Large intestine (tissue), 12 donors: ENCODE measurements at places on chromosomes 12 and 14.

DNA sequence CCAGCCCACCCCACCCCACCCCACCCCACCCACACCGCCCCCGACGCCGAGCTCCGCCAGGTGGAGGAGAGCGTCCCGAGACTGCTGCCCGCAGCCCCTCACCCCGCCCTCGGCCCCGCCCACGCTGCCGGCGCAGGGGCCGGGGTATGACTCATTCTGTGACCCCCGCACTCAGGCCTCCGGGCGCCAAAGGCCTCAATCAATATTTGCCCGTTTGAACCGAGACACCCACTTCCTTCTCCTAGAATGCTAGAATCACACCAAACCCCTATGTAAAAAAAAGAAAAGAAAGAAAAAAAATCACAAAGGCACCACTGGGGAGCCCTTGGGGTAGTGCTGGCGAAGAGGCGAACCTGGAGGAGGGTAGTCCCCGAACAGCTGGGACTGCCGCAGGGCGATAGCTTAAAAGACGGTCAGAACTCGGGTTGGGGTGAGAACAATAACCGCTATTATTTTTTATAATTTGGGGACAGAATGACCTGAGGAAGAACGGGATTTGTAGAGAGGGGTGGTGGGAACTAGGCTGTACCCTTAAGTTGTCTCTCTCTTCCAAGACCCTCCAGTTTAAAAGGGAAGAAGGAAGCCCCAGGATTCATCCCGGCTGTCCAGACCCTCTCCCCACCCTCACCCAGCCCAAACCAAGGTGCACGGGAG lies 894 bp downstream of the KRT8 start:
- no peaks in the 10 kb centered on the region for H3K27me3 ChIP-seq
- peaks cover 65% of the 10 kb centered on the region for H3K4me1 ChIP-seq
- peaks cover 34% of the 10 kb centered on the region for H3K36me3 ChIP-seq
- peak; percentile 89 for DNase-seq
- peak overlapping the region; percentile 89 for H3K4me3 ChIP-seq
- H3K27ac ChIP-seq: peak overlapping the region; percentile 99

DNA sequence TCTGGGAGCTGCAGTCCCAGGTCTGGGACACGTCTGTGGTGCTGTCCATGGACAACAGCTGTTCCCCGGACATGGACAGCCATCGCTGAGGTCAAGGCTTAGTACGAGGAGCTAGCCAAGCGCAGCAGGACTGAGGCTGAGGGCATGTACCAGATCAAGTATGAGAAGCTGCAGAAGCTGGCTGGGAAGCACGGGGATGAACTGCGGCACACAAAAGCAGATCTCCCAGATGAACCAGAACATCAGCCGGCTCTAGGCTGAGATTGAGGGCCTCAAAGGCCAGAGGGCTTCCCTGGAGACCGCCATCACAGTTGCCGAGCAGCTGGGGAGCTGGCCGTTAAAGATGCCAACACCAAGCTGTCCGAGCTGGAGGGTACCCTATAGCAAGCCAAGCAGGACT lies 375.3 kb downstream of the SEC23A start:
- H3K36me3 ChIP-seq: no peaks in the 10 kb centered on the region
- DNase-seq: no peak
- H3K4me1 ChIP-seq: no peaks in the 10 kb centered on the region
- H3K27ac ChIP-seq: no peak overlapping the region
- H3K4me3 ChIP-seq: no peak overlapping the region

DNA sequence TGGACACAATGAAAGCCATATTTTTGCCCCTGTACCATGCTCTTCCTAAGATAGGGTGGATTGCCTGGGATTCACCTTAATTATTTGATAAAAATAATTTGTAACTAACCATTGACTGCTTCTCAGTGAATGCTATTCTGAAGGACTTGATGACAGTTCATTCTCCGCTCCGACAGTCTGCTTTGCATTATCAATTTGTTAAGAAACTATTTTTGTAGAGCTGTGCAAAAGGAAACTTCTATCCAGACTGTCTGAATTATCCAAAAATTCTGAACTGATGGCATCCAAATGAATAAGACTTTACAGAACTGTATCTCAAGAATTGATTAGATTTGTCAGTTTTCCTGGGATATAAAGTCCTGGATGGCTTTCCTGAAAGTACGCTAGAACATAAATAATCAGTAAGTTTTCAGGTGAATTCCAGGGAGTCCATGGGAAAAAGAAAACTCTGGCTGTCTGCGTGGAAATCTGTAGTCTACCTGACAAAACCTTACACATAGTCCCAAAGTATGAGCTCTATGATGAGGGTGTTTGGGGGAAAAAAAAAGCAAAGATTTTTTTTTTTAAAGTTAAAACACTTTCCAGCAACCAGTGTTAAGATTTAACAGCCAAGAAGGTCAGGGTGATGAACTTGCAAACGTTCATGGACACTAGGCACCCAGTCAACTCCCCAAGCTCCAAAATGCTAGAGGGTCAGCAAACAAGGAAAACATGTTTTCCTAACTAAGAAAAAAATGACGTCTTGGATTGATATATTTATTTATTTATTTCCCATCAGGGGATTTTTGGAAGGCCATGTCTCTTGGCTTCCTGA lies 291.1 kb upstream of the TBX3 start:
- no peaks in the 10 kb centered on the region for H3K36me3 ChIP-seq
- H3K27ac ChIP-seq: no peak overlapping the region

DNA sequence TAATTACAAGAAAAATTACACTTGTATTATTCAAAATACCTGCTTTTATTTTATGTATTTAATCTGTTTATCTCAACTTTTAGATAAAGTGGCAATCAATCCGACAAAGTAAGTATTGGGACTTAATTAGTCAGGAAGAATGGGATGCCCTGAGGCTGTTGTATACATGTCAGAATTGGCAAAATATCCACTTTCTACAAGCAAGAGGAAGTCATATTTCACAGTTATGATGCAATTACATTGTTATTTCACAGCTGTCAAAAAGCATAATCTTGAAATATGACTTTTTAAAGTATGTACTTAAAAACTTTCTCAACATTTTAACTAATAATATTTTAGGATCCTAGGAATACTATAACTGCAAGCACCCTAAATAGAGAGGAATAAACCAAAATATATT lies 357.1 kb upstream of the MGAT4C start:
- DNase-seq: no peak
- H3K4me1 ChIP-seq: no peaks in the 10 kb centered on the region
- no peak overlapping the region for H3K4me3 ChIP-seq
- H3K27me3 ChIP-seq: no peaks in the 10 kb centered on the region
- H3K36me3 ChIP-seq: no peaks in the 10 kb centered on the region
- H3K27ac ChIP-seq: no peak overlapping the region
